ENCODE measurements at places on chromosomes 1 and 21. TPM values are rescaled to one million over a fixed set of nuclear protein-coding genes. Genes with fewer than 3 reads are reported as not detected.
A peak's percentile ranks its signal among the peaks of the same experiment; 100 is the strongest.

DNA sequence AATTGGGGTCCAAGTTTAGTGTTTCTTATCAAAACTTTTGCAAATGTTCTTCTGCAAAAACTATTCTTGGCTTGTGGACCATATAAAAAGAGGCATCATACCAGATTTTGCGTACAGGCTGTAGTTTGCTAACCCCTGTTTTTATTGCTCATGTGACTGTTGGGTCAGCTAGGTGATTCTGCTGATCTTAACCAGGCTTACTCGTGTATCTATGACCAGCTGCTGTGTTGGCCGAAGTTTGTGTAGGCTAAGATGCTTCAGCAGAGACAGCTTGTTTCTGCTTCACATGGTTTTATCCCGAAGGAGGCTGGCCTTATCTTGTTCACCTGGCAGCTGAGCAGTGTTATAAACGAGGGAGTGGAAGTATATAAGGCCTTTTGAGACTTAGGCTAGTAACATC is 38.2 kb downstream of the POU2F1 start:
- no peak for DNase-seq

- peak; percentile 71 for DNase-seq
Observed at GRCh38 chr1:109890115-109890953, 20.3 kb upstream of the CSF1 start.

DNA sequence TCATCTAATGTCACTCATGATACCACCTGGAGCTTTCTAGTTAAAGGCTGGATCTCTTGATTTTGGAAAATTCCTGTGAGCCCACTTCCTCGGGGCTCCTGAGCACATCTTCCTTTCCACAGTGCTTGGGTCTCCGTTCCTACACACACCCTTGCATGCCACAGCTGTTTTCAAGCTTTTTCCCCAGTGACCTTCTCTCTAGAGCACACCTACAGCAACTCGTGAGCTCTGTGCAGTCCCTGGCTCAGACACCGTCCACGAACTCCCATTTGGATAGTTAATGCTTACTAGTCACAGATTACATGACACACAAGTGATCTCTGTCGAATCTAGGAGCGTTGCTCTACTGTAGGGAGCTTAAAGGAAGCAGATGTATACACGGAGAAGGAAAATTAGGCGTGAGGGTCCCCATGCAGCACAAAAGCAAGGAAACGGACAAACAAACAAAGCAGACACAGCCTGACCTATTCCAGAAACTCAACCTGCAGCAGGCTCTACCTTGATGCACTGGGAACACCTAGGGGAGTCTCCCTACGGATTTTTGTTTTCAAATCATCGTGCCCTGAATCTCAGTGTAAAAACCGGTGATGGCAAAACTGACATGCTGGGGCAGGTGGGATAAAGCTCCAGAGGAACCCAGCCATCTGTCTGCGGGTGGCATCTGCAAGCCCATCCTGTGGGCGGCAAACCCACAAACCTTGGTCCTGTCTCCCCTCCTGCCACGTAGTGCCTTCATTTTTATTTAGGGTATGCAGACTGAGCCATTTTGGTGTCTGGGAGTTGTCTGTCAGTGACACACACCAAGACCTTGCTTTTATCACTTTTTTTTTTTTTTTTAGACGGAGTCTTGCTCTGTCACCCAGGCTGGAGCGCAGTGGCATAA is 177.8 kb downstream of the RUNX1 start:
- DNase-seq: no peak

GRCh38 chr1:16082283-16083038 is 9.0 kb upstream of the FAM131C start:
- DNase-seq: no peak

DNA sequence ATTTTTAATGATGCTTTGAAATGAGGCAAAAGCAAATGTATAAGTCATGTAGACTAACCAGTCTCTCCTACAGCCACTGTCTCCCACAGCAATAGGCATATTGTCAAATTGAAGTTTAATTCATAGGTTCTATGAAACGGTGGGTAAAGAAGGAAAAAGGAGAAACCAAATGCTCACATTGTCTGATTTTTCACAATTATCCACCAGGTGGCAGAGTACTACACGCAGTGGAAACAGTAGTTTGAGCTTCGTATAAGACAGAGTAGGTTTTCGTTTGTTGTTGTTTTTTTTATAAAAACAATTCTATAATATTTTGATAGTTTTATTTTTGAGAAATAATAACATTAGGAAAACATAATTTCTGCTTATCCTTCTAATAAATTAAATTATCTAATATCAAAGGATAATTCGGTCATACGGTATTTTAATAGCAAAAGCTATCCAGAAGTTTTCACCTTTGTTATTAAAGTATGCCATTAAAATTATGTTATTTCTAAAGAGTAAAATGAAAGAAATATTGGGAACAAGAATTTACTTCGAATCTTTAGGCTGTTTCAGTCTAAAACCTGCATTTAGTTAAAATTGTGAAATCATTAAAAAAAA is 39.1 kb downstream of the TYW3 start:
- DNase-seq: no peak

The GFI1 gene
- 0.19 TPM for total RNA-seq

DNA sequence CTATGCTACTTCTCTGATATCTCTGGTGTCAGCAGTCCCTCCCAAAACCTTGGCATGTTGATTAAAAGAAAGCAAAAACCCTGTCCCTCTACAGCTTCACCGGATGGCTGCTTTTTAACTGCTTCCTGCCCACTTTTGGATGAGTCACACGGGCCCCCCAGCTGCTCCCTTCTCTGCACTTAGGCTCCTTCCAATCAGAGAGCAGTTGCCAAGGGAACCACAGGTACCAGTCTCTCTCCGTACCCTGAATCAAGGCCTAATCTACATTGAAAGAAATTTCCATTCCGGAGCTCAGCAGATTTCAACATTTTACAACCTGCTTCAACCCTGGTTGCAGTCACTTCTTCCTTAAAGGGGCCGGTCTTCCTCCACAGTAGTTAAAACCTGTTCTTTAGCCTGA is 70.6 kb upstream of the GJB5 start:
- no peak for DNase-seq

Data from cardiac septum (tissue), 1 donor.